Hepatic stellate cell (primary cell): ENCODE measurements at places on chromosomes 12 and 14.

DNA sequence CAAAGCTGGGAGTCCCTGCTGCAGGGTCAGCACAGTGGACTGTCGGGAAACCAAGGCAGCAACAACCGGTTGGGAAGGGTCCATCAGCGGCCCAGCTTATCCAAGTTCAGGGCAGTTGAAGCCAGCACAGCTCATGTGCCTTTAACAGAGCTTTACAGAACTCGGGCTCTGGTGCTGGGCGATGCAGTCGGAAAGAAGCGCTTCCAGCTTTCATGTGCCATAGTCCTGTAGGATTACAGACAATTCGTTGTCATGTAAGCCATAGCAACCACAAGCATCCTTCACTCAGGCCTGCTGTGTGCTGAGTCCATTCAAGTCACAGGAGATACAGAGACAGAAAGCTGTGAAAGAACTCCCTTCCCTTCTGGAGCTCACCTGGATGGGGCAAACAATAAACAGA is 3.5 kb upstream of the FAM181A start:
- no peak for DNase-seq

- DNase-seq = no peak
Measured at GRCh38 chr12:104275689-104276088, 27.9 kb upstream of the EID3 start.

GRCh38 chr14:105436402-105436801 is 16.8 kb downstream of the MTA1 start:
- no peak for DNase-seq

GRCh38 chr12:122040579-122041386 is 19.1 kb downstream of the BCL7A start:
- DNase-seq = no peak

DNA sequence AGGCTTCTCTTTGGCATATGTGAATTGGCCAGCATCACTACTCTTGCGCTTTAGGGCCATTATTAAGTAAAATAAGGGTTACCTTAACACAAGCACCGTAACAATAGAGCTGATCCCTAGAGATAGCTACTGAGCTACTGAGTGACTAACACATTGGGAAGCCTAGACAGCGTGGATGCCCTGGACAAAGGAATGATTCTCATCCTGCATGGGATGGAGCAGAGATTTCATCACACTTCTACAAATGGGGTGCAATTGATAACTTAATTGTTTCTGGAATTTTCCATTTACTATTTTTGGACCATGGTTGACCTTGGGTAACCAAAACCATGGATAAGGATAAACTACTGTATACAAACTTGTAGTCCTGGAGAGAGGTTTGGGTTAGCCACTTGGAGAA is 57.1 kb downstream of the FBXO34 start:
- DNase-seq = no peak

GRCh38 chr12:102643879-102644575 is 163.7 kb upstream of the IGF1 start:
- no peak for DNase-seq

DNA sequence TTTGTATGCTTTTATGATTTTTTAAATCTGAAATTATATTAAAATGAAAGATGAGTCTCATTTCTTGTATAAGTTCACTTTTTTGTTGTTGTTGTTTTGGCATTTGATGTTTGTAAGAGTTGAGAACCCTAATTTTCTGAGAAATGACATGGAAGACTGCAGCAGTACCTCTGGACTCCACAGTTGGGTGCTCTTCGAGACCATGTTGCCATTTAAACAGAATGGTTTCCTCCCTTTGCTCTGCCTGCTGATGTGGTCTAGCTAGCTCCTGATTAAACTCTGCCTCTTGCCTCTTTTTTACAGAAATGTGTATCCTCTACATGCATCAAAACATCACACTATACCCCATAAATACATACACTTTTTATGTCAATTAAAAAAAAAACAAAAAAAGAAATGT is 5.8 kb upstream of the LTA4H start:
- DNase-seq = no peak

- peak; percentile 52 for DNase-seq
Measured at GRCh38 chr12:27332714-27333402, at the start of gene BMAL2. BMAL2 (plus strand) TSS chr12:27332836; CDS start chr12:27333073, 237 bp downstream.
